ENCODE measurements at places on chromosomes 3 and 15. TPM values are rescaled to one million over a fixed set of nuclear protein-coding genes. Genes with fewer than 3 reads are reported as not detected.

C3orf85 gene
- not detected for polyA plus RNA-seq

- DNase-seq = no peak
Observed at GRCh38 chr3:185049710-185050109, 103.2 kb downstream of the C3orf70 start.

DNA sequence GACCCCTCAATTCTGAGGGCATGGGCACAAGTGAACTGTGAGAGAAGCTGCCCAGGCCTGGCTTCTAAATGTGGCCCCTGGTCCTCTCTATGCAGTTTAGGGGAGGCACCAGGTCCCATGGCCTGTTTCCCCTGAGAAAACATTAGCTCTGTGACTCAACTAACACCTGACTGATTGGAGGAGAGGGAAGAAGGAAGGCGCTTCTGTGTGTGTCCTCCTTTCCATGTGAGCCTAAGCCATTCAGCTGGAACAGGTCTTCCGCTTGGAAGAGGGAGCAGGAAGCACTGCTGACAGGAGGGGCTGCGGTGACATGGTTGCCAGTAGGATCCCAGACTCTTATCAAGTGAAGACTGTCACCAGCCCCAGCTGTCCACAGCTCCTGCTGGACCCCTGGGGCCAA is 79.5 kb downstream of the MYLK start:
- DNase-seq = no peak

ECE2 gene
- not detected for polyA plus RNA-seq

- DNase-seq = no peak
Observed at GRCh38 chr3:9439331-9439730, 41.9 kb downstream of the SETD5 start.

TRIM42 gene
- not detected for polyA plus RNA-seq

GRCh38 chr3:173066044-173067004 is 74.7 kb downstream of the SPATA16 start:
- no peak for DNase-seq

Measured in forelimb muscle (tissue), 1 donor.